NCI-H1694 (cell line): ENCODE measurements at places on chromosomes 11 and 22.

DNA sequence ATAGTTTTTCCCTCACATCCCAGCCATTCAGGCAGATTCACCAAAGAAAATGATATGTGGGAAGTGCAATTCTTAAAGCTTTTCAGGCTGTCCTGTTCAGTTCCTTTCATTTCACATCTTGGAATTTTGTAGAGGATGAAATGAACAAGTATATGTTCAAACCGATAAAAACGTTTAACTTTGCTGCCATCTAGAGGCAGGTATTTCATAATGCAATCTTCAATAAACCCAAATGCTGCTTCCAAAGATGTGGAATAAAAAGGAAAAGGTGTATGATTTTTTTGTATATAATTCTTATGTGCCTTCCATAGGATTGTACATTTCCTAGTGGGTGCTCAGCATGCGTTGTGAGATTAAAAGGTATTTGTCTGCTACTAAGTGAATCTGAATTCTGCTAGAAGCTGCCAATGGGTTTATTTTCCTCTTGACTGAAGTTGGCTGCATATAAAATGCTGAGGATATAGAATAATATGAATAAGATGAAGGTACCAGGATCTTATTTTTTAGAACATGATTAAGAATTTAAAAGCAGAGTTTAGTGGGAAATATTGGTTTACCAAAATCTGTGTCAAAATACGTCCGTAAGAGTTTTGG lies 199.3 kb downstream of the PGR start:
- DNase-seq, result peak; percentile 13

GRCh38 chr11:101010899-101011298 lies 118.7 kb downstream of the PGR start:
- no peak for DNase-seq

DNA sequence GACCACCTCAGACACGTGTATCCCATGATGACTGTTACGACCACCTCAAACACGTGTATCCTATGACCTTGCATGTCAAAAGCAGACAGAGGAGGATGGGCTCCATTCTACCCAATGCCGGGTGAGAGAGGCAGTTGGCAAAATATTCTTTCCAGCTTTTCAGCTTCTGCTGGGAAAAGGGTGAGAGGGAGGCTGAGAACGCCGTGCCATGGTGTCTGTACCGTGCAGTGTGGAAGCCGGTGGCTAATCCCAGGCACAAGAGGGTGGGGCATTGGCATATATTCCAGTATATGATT lies 1478.4 kb downstream of the TBC1D22A start:
- DNase-seq, result no peak

GRCh38 chr22:37219533-37219932 lies 7.3 kb upstream of the SSTR3 start:
- no peak for DNase-seq

DNA sequence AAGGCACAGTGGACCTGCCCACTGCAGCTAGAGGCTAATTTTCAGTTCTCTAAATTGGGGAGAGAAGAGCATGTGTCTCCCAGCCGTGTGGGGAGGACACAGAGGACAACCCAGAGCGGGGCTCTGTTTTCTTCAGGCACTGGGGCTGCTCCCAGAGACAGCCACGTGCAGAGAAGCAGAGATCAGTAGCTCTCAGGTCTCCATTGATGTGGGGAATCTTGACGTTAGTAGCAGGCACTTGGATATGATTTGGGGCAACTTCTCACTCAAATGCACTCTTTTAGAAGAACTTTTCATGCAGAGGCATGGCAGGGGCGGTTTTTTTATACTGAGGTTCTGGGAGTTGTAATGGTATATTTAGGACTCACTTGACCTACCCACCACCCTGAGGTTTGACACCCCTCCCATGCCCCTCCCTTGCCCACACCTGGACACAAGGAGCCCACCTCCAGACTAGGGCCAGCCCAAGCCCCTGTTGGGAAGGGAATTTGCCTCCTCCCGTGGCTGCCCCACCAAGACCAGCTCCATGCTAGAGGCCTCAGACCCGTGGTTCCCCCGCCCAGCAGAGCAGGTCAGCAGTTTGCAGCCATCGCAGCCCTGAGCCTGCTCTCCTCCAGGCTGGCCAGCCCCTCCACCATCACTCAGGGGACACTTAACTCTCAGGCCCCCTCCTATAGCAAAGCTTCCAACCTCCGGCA lies 94.2 kb upstream of the RTL6 start:
- DNase-seq, result no peak

GRCh38 chr11:30560206-30561106 lies 25.7 kb downstream of the MPPED2 start:
- no peak for DNase-seq

DNA sequence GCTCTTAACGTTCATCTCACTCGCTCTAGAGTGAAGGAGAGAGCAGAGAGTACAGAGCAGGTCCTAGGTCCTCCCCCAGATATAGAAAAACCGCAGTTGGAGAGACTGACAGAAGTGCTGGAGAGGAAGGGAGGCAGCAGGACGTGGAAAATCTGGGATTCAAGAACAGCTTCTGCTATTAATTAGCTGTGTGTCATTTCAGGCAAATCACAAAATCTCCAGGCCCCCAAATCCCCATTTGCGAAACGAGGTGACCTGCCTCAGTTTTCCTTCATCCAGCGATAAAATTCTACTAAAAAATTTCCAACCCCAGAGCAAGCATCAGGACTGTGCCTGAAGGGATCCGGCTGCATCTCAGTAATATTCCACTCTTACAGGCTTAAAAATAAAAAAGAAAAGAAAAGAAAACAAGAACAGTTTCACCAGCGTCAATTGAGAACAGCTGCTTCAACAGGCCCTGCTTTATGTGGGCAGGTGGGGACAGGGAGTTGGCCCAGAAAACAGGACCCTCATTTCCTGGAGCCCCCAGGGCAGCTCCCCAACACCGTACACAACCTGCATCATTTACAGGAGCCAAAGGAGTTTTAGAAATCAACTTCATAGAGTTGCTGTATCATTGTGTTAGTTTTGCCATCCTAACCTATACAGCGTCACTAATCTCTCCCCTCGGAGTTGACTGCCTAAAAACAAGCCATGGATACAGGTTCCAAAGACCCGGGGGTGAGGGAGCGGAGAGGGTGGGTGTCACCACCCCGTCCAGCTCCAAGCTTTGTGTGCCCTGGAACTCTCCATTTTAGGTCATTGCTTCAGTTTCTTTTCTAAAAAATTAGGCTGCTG lies 2.3 kb upstream of the MALAT1 start:
- peak; percentile 30 for DNase-seq

- DNase-seq, result no peak
Measured at GRCh38 chr11:116108161-116108560, 603.9 kb upstream of the CADM1 start.

DNA sequence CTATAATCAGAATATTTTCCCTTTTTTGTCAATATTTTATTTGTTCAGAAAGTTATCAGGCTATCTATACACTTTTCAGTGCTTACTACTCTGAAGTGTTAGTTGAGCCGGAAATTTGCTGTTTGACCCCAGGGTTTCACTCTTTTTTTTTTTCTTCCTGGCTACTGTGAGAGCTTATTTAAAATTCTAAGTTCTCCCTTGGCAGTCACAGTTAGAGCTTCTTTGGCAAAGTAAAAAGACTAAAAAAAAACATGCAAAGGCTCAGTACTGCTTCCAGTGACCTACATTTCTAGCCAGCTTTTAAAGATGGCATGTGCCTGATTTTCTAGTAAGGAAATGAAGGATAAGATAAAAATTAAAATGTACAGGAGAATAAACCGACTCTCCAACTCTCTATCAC lies 48.4 kb downstream of the ELP4 start:
- DNase-seq, result no peak

DNA sequence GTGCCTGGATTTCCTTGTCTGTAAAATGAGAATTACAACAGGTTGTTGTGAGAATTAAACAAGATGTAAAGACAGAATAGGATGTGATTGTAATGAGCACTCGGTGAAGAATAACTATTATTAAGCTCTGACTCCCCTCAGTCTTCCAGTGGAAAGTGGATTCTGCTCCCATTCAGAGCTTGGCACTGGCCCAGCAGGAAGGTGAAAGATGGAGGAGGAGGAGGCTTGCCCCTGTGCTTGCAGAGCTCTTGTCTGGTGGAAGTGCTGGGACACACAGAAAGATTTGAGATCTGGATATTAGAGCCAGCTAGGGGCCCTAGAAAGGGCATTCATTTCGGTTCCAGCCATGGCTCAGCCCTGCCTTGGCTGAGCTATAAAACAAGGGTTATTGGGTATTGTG lies 28.2 kb downstream of the PHLDB1 start:
- DNase-seq, result no peak
